H1 (cell line): ENCODE measurements at places on chromosomes 5 and 9. TPM values are rescaled to one million over a fixed set of nuclear protein-coding genes. Genes with fewer than 3 reads are reported as not detected.
A peak's percentile ranks its signal among the peaks of the same experiment; 100 is the strongest.

GRCh38 chr5:154291917-154292316 is 101.4 kb downstream of the GALNT10 start:
- no peak overlapping the region for H3K4me3 ChIP-seq
- H3K4me1 ChIP-seq = peaks cover 6% of the 10 kb centered on the region
- DNase-seq = no peak
- H3K27me3 ChIP-seq = no peaks in the 10 kb centered on the region
- H3K27ac ChIP-seq = no peak overlapping the region
- no peaks in the 10 kb centered on the region for H3K36me3 ChIP-seq

DNA sequence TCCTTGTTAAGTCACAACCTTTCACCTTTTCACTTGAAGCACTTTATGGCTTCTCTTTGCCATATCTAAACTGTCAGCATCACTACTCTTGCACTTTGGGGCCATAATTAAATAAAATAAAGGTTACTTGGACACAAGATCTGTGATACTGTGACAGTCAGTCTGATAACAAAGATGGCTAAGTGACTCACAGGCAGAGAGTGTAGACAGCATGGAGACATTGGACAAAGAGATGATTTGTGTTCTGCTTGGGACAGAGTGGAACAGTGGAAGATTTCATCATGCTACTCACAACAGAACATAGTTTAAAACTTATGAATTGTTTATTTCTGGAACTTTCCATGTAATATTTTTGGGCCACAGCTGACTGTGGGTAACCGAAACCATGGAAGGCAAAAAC is 81.7 kb upstream of the SMC5 start:
- H3K27me3 ChIP-seq = no peaks in the 10 kb centered on the region
- no peak for DNase-seq
- H3K27ac ChIP-seq = no peak overlapping the region
- no peak overlapping the region for H3K4me3 ChIP-seq
- no peaks in the 10 kb centered on the region for H3K36me3 ChIP-seq
- H3K4me1 ChIP-seq = no peaks in the 10 kb centered on the region

- no peaks in the 10 kb centered on the region for H3K36me3 ChIP-seq
- no peak overlapping the region for H3K4me3 ChIP-seq
- DNase-seq = peak; percentile 13
- H3K27me3 ChIP-seq = no peaks in the 10 kb centered on the region
Observed at GRCh38 chr5:125372694-125373631, 626.5 kb upstream of the ZNF608 start.

- no peak overlapping the region for H3K4me3 ChIP-seq
- H3K4me1 ChIP-seq = peaks cover 27% of the 10 kb centered on the region
- H3K27ac ChIP-seq = no peak overlapping the region
- H3K27me3 ChIP-seq = no peaks in the 10 kb centered on the region
- DNase-seq = peak; percentile 74
- no peaks in the 10 kb centered on the region for H3K36me3 ChIP-seq
Observed at GRCh38 chr9:136551401-136552116, 5.7 kb upstream of the NOTCH1 start.

- no peak overlapping the region for H3K4me3 ChIP-seq
- DNase-seq = no peak
- H3K27me3 ChIP-seq = no peaks in the 10 kb centered on the region
- H3K4me1 ChIP-seq = peaks cover 5% of the 10 kb centered on the region; the same call in 1 of the 2 replicates
Observed at GRCh38 chr5:101688156-101688555, 607.9 kb downstream of the SLCO4C1 start.

DNA sequence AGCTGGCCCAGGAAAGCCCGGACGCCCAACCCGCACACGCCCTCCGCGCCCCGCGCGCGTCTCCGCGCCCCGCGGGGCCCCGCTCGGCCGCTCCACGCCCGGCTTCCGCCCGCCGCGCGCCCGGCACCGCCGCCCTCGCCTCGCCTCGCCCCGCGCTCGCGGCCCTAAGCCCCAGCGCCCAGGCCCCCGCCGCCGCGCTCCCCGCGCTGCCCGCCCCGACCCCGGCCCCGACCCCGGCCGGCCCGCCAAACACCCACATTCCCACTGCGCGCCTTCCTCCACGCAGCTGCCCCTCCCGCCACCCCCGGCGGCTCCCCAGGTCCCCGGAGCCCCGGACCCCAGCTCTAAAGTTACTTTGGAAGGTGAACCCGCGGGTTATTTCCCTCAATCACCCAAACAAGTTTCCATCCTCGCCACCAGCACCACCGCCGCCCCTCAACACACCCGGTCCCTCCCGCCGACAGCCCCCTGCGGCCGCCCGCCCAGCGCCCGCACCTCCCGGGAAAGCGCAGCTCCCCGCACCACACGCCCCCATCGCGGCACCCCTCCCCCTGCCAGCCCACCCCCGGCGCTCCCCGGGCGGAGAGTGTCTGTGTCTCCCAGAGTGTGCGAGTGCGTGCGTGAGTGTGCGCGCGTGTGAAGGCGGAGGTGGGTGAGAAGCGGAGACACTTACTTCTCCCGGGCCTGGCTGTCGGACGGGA is 439 bp downstream of the SSBP2 start:
- H3K4me3 ChIP-seq = peak overlapping the region; percentile 49
- peaks cover 8% of the 10 kb centered on the region for H3K4me1 ChIP-seq
- no peaks in the 10 kb centered on the region for H3K27me3 ChIP-seq
- H3K27ac ChIP-seq = no peak overlapping the region
- DNase-seq = no peak
- no peaks in the 10 kb centered on the region for H3K36me3 ChIP-seq

PCDHGB6 gene
- total RNA-seq = 3.4 and 4.1 TPM in 2 replicates

DNA sequence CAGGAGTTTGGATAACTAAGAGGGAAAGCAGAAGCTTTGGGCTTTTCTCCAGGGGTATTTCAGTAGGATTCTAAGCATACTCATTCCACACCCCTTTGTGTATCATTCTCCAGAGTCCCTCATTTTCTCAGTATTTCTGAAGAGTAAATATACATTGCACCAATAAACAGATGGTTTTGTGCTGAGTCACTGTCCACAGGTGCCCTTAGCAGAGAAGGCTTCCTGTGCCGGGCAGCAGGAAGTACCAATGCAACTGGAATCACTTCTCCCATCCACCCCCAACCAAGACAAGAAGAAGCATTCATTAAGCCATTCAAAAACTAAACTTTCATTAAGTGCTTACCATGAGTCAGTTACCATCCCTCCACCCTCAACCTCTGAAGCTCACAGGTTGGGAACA is 3.6 kb upstream of the CCNJL start:
- H3K36me3 ChIP-seq = no peaks in the 10 kb centered on the region
- no peaks in the 10 kb centered on the region for H3K27me3 ChIP-seq
- no peak for DNase-seq
- H3K4me1 ChIP-seq = no peaks in the 10 kb centered on the region
- H3K4me3 ChIP-seq = no peak overlapping the region
- H3K27ac ChIP-seq = no peak overlapping the region

PDE6A gene
- total RNA-seq = not detected in 2 replicates

DNA sequence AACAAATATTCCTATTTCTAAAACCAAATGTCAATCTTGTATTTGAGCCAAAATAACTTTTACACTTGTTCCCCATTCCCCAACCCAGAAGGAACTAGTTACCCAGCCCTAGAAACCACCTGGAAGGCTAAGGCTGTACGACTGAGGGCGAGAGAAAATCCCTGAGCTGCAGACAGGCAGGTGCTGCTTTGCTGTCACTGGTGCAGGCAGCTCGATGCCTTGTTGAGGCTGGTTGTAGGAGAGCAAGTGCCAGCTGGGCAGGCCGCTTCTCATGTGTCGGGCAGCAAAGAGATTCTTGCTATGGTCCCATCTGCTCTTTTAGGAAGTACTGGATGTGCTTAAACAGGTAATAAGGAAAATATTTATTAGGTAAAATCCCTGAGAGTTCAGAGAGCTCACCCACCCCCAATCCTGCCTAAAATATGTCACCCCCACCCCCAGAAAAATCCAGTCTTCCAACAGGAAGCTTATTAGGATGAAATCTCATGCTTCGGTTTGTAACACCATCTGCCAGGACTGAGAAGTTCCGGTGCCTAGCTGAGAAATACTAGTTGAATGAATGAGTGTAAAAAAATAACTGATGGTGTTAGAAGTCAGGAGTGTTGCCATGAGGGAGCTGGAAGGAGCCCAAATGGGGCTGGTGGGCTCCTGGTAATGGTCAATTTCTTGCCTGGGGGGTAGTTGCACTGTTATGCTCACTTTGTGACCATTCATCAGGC is 91.1 kb upstream of the DMRT1 start:
- H3K27me3 ChIP-seq = no peaks in the 10 kb centered on the region
- no peaks in the 10 kb centered on the region for H3K36me3 ChIP-seq
- H3K27ac ChIP-seq = no peak overlapping the region

GRCh38 chr5:77640589-77641396 is 2.3 kb upstream of the OTP start:
- H3K4me3 ChIP-seq = 0 out of 2 replicates have a peak overlapping the region, but pooled peaks have one; percentile 10
- H3K36me3 ChIP-seq = no peaks in the 10 kb centered on the region
- peaks cover 100% of the 10 kb centered on the region for H3K27me3 ChIP-seq
- H3K27ac ChIP-seq = no peak overlapping the region
- H3K4me1 ChIP-seq = peaks cover 18% of the 10 kb centered on the region
- peak; percentile 66 for DNase-seq

SPINK1 gene
- 0.48 TPM in 1 of 2 replicates, not detected in the other for total RNA-seq
